A673 (cell line): ENCODE measurements at places on chromosomes 1 and 21. TPM values are rescaled to one million over a fixed set of nuclear protein-coding genes. Genes with fewer than 3 reads are reported as not detected.

The TMEM201 gene
- total RNA-seq, result 46.5 and 49.0 TPM in 2 replicates

The LSM10 gene
- total RNA-seq, result 60.7 and 68.0 TPM in 2 replicates

GRCh38 chr1:114522264-114522575 lies 11.2 kb upstream of the TRIM33 start:
- no peak for DNase-seq

DNA sequence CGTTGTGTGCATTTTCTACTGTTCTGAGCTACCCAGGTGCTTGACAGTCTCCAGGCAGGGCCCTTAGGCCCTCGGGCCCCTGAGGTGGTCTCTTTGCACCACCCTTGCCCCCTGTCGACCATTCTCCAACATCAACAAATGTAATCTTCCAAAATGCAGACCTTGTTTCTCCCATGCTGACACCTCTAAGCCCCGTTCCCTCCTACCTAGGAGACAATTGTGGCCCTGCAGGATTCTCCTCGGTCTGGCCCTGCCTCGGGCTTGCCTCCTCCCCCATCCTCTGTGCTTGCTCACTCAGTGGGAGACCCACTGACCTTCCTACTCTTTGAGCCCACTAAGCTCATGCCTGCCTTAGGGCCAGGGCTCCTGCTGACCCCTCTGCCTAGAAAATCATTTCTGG lies 104.2 kb upstream of the TARDBP start:
- DNase-seq, result no peak

DNA sequence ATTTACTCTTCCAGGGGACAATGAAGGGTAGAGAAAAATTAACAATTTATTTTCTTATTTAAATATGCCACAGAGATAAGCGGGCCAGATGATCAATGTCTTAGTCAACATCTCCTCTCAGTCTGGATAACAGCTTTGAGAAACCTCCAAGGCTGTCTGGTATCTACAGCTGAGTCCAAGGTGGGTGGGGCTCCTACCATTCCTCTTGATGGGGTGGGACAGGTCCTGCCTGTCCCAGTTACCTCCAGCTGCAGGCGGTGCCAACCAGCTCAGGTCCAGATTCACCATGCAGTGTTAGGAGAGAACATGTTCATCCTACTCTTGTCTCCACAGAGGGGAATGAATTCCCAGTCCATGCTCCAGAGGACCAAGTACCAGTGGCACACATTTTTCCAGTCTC lies 21.1 kb downstream of the CSMD2 start:
- no peak for DNase-seq
